GM10248 (cell line): ENCODE measurements at places on chromosomes 6 and 20.

DNA sequence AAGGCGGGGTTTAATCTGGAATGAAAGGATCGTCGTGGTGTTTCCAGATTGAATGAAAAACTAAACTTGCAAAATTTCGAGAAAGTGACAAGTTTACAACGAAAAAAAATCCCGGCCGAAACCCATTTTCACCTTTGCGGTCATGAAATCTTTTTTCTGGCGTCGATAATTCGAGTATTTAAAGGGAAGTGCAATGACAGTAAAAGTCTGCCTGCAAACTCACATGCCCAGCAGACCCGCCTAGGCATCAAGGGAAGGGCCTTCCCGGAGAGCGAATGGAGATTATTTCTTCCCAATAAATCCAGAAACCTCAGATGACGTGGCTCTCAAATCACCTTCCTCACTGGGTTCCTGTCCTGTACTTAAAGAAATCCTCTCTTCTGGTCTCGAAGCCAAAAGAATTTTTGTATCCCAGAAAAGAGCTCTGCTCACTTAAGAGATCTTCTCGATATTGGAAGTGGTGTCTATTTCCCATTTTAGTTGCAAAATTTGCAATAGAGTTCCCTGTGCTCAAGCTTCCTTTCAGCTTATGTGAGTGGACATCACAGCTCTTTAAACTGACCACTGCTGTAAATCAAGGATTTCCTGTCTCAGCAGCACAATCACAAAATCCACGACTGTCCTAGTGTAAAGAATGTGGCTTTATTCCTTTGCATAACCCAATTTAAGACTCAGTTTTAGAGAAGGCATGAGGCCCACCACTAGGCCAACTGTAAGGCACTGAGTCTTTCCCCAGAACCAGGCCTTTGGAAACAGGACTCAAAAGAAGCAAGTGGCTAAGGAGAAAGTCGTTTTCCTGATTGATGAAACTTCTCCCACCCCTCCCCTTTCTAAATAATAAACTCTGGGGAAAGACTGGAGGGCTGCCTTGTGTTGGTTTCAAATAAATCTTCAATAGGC, 3.9 kb downstream of the OLIG3 start:
- DNase-seq = no peak

DNA sequence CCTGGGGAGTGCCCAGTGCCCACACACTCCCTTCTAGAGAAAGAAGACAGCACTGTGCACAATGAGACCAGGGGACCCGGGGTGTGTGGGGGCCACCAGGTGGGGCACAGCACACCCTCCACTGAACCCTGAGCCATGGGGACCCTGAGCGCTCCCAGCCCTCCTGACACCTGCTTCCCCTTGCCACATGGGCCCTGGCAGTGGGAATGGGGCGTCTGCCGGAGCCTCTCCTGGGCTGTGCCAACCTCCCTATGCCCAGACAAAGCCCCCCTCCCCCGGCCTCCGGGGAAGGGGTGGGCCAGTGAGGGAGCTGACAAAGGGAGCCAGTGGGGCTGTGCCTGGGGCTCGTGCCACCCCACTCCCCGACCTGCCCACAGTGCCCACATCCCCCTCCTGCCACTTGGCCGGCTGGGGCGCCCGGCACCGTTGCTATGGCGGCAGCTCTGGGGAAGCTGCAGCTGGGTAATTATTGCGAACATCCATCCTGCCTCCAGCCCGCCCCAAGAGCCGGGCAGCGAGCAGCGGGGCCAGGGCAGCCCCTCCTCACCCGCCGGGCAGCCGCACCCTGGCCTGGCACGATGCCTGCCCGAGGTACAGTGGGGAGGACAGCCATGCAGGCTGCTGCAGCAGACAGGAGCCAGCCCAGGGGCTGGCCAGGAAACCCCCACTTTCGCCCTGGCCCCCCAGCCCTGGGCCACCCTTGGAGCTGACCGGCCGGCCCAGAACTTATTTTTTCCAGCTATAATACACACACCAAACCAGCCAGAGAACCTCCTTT, 41.9 kb upstream of the NOL4L start:
- DNase-seq = no peak

DNA sequence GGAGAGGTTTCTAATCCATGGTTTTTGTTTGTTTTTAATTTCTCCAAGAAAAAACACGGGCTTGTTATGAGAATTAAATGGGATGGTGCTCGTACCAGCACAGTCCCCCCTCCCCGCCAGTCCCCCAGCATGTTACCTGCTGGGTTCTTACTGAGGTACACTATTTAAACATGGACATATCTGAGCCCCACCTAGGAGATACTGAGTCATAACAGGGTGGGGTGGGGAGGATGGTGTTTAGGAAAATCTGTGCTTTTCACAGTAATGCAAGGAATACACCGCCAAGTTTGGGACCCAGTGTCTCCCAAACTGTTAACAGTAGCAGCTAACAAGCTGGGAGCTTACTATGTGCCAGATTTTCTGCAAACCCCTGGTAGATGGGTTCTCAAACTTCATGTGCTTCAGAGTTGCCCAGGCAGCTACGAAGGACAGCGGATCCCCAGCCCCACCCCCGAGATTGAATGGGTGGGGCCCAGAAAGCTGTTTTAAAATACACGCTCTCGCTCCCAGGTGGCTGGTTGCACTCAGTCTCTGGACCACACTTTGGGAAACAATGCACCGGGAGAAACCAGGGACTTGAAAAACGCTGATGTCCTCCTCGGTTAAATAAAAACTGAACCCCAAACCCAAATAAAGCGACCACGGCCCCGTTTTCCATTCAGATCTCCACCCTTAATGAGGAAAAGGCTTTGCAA, 995 bp downstream of the ZFP64 start:
- DNase-seq = peak; percentile 76

DNA sequence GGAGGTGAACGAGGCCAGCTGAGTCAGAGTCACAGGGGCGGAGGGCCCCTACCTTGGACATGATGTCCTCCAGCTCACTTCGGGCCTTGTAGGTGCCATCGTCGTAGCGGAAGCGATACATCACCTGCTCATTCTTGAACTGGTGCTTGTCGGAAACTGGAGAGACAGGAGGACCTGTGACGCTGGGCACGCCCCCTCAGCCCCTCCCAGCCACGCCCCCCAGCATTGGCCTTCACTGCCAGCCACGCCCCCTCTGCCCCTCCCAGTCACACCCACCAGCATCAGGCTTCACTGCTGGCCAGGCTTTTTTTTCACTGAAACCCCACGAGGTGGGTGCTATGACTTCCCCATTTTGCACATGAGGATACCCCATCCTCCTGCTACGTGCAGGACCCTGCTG, 148.2 kb downstream of the PREX1 start:
- DNase-seq = peak; percentile 50

GRCh38 chr6:112801468-112802080, 454.4 kb downstream of the RFPL4B start:
- no peak for DNase-seq

DNA sequence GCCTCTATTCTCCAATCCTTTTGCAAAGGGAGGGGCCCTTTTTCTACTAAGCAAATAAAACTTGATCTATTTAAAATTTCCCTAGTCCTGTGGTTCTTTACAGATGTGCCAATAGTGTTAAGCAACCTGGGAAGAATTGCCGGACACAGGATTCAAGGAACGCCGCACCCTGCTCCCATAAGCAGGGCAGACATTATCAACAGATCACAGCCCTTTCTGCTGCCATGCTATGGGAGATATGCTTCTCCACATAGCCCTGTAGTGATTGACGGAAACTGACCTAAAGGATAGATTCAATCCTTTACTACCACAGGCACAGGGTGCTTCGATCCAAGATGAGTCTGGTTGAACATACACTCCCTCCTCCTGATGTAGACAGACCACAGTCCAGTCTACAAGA, 118.4 kb upstream of the TRAF3IP2 start:
- DNase-seq = no peak

- no peak for DNase-seq
These were observed 6.8 kb downstream of the SNAP91 start for GRCh38 chr6:83702077-83702476.

- DNase-seq = no peak
These were observed 615.3 kb upstream of the BTBD3 start for GRCh38 chr20:11302436-11302835.
